ENCODE measurements at places on chromosomes 13 and 19. TPM values are rescaled to one million over a fixed set of nuclear protein-coding genes. Genes with fewer than 3 reads are reported as not detected.

The APC2 gene
- total RNA-seq = 0.13 TPM

The PEG3 gene
- total RNA-seq = 545 TPM

The IFI30 gene
- total RNA-seq = 0.67 TPM

The SYNGR4 gene
- total RNA-seq = not detected

The KCNJ14 gene
- total RNA-seq = 0.57 TPM

The KLC3 gene
- not detected for total RNA-seq

The GPR12 gene
- not detected for total RNA-seq

The PPM1N gene
- total RNA-seq = 1.4 TPM

The MEIOSIN gene
- total RNA-seq = 0.08 TPM

The ZNF681 gene
- total RNA-seq = 7.4 TPM

The CYP4F8 gene
- total RNA-seq = not detected

GRCh38 chr19:662207-662961 is 630 bp downstream of the RNF126 start:
- peaks cover 2% of the 10 kb centered on the region for H3K4me1 ChIP-seq
- H3K27me3 ChIP-seq = no peaks in the 10 kb centered on the region
- peak overlapping the region; percentile 96 for H3K4me3 ChIP-seq

DNA sequence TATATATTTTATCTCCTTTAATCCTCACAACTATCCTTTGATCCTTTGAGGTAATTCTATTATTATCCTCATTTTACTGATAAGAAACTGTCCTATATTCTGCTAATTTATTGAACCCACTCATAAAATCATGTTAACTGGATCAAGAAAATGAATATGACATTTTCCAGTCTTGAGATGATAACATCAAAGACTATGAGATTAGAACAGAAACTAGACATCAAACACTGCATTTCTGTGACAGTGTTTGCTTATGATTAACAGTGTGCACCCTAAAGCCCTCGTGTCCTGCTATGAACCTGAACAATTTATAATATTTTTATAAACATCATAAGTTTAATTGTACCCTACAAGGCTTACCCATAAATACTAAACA is 96.3 kb downstream of the TBC1D4 start:
- H3K36me3 ChIP-seq = no peaks in the 10 kb centered on the region
- no peak for DNase-seq

DNA sequence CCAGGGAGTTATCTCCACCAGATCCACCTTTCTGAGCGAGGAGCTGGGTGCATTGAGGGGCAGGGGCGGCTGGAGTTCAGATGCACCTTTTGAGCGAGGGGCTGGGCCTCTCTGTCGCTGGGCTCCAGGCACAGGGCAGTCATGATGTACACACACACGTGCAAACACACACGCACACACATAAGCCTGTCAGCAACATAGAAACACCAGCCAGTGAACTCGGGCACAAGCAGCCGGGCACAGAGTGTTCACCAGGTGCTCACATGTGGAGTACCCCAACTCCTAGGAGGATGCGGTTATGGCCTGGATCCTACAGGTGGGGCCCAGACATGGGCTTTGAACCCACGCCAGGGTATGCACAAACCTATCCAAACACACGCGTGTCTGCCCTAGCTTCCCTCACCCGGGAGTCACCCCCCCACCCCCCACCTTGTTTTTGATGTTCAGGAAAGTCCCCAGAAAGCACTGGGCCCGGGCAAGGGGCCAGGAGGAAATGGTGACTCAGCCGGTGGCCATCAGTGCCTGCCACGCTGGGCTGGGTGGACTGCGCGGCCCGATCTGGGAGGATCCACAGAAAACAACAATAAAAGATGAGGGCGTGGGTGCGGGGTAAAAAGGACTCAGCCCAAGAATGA is 13.3 kb downstream of the ARRDC2 start:
- no peaks in the 10 kb centered on the region for H3K27me3 ChIP-seq
- H3K36me3 ChIP-seq = no peaks in the 10 kb centered on the region
- H3K4me3 ChIP-seq = no peak overlapping the region
- H3K4me1 ChIP-seq = no peaks in the 10 kb centered on the region
- H3K27ac ChIP-seq = no peak overlapping the region
- no peak for DNase-seq

- no peak overlapping the region for H3K27ac ChIP-seq
- H3K36me3 ChIP-seq = no peaks in the 10 kb centered on the region
- no peaks in the 10 kb centered on the region for H3K27me3 ChIP-seq
- no peak for DNase-seq
- no peak overlapping the region for H3K4me3 ChIP-seq
These were observed 151.0 kb downstream of the DPF1 start for GRCh38 chr19:38072776-38073750.

- no peak overlapping the region for H3K4me3 ChIP-seq
- H3K36me3 ChIP-seq = no peaks in the 10 kb centered on the region
- H3K27ac ChIP-seq = no peak overlapping the region
- H3K27me3 ChIP-seq = no peaks in the 10 kb centered on the region
These were observed 27.3 kb downstream of the RUBCNL start for GRCh38 chr13:46359714-46360113.

DNA sequence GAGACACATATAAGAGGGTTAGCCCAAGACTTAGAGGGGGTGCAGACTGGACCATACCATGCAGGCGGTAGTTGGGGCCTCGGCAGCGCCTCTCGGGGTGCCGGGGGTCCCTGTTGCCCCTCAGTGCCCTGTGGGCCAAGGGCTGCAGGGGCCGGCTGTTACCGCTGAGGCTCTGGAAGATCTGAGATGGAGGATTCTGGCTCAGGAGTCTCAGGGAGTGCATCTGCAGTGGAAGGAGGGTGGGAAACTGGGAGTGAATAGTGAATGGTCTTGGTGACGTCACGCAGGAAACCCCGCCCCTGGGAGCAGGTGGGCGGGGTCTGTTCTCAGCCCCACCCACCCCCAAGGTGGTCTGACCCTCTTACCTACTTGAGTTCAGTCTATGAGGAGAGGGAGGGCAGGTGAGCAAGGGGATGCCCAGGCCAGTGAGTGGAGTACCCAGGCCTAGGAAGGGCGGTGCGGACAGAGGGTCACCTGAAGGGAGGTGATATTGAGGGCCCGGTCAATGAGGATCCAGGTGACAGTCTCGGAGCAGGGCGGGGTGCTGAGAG is 1.7 kb upstream of the DBP start:
- no peaks in the 10 kb centered on the region for H3K27me3 ChIP-seq
- no peaks in the 10 kb centered on the region for H3K36me3 ChIP-seq
- H3K4me3 ChIP-seq = peak overlapping the region; percentile 57
- peaks cover 17% of the 10 kb centered on the region for H3K4me1 ChIP-seq

DNA sequence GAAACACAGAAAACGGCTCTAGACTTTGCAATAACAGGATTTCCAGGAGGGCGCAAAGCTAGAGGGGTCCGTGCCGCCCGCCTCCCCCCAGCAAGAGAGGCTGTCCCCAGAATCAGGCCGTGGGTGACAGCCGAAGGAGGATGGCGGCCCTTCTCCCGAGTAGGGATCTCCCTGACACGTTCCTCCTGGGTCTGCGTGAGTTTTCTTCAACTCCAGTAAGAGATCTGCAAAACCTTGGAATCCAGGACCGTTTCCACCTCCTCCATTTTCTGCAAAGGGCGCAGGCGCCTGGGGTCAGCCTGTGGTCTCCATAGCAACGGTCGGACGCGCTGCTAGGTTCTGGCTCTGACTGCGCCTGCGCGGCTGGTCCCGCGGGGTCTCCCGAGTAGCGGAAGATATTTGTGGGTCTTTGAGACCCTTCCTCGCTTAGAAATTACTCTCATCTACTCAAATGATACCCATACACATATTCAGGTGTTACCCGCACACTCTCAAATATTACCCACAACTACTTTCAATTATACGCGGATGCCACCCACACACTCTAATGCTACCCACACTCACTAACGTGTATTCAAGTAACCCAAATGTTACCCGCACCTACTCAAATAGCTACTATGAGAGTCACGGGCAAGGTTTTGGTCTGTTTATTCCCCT is 2.1 kb downstream of the PNMA8C start:
- peaks cover under 1% of the 10 kb centered on the region for H3K4me1 ChIP-seq
- no peak overlapping the region for H3K27ac ChIP-seq
- no peak overlapping the region for H3K4me3 ChIP-seq
- H3K36me3 ChIP-seq = no peaks in the 10 kb centered on the region
- DNase-seq = no peak
- H3K27me3 ChIP-seq = no peaks in the 10 kb centered on the region

DNA sequence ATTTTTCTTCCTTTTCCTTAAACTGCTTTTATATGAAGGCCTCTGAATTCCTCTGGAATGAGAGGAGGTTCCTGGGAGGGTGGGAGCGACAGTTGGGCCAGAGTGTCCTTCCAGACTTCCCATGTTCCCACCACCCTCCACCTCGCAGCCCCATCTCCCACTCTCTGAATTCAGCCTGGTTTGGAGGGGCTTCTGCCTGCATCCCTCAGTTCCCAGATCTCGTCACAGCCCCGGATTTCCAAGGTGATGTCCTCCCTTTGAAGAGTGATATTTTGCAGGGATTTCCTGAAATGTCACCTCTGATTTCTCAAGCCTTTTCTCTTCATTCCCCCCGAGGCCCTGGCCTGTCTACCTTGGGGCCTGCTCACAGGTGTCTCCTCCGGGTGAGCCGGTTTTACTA is 16.7 kb upstream of the SLC7A9 start:
- H3K27ac ChIP-seq = no peak overlapping the region
- H3K4me3 ChIP-seq = no peak overlapping the region
- H3K36me3 ChIP-seq = peaks cover 4% of the 10 kb centered on the region
- no peaks in the 10 kb centered on the region for H3K4me1 ChIP-seq

DNA sequence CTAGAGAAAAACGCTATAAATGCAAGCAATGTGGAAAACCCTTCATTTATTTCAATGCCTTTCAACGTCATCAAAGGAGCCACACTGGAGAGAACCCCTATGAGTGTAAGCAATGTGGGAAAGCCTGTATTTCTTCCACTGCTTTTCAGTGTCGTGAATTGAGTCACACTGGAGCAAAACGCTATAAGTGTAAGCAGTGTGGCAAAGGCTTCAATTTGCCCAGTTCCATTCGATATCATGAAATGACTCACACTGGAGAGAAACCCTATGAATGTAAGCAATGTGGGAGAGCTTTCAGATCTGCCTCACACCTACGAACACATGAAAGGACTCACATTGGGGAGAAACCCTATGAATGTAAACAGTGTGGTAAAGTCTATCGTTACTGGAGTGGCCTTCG is 27.4 kb downstream of the ZNF20 start:
- H3K27ac ChIP-seq = peak overlapping the region; percentile 45
- no peak for DNase-seq
- H3K4me1 ChIP-seq = peaks cover 8% of the 10 kb centered on the region
- peaks cover 76% of the 10 kb centered on the region for H3K36me3 ChIP-seq

- no peak overlapping the region for H3K27ac ChIP-seq
- H3K4me3 ChIP-seq = no peak overlapping the region
- H3K4me1 ChIP-seq = no peaks in the 10 kb centered on the region
- no peaks in the 10 kb centered on the region for H3K27me3 ChIP-seq
These were observed 17.2 kb upstream of the RNF17 start for GRCh38 chr13:24746618-24747247.

DNA sequence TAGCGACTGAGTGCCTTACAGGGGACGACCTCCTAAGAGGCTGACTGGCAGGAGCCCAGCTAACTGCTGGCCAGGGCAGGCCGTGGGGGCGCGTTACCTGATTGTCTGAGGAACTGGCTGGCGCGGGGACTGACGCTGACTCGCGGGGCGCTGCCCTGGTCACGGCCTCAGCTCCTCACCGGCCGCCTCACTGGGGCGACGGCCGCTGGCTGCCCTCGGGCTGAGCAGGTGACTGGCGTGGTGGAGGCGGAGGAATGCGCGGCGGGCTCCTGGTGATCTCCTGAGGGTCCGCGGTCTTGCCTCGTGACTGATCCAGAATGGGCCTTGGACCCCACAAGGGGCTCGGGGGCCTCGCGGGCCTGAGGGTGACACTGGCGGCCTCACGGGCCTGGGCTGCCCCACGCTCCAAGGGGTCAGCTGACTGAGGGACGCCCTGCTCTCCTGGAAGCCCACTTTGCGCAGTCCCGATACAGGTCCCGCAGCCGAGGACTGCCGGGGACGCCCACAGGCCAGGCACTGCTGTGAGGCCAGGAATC is 39.3 kb downstream of the SIGLEC7 start:
- no peak overlapping the region for H3K27ac ChIP-seq
- no peaks in the 10 kb centered on the region for H3K36me3 ChIP-seq
- no peak for DNase-seq
- no peak overlapping the region for H3K4me3 ChIP-seq

DNA sequence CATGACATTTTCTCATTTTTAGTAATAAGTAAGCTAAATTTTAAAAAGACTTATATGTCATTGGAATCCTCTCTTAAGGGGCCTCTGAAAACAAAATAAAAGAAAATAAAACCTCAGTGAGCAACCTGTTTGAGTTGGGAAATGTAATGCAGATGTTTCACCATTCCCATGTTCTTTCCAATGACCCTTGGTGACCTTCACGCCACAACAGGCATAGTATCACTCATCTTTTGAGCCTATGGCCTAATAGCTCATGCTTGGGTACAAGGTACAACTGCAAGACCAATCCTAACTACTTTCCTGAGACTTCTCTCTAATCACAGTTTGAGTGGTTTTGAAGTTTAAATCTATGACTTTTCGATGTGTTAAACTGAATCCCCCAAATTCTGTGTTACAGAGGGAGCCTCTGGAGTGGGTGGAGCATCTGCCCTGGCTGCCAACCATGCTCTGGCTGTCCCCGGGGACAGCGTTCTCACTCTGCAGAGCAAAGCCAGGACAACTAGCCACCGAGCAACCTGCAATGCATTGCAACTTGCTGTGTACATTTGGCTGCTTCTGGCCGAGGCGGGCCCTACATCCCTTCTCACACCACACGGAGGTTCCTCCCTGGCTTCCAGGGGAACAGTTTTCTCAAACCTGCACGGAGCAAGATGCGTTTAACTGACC is 307.9 kb upstream of the MAB21L1 start:
- DNase-seq = peak; percentile 14
- no peaks in the 10 kb centered on the region for H3K36me3 ChIP-seq
- no peaks in the 10 kb centered on the region for H3K27me3 ChIP-seq
- H3K4me1 ChIP-seq = peaks cover 61% of the 10 kb centered on the region
- H3K27ac ChIP-seq = no peak overlapping the region

GRCh38 chr13:79360095-79360494 is 46.0 kb downstream of the RBM26 start:
- H3K4me3 ChIP-seq = no peak overlapping the region
- peaks cover 92% of the 10 kb centered on the region for H3K36me3 ChIP-seq
- H3K4me1 ChIP-seq = 0 out of 2 replicates have a peak, but pooled peaks cover 2% of the 10 kb centered on the region
- DNase-seq = no peak
- H3K27ac ChIP-seq = no peak overlapping the region

DNA sequence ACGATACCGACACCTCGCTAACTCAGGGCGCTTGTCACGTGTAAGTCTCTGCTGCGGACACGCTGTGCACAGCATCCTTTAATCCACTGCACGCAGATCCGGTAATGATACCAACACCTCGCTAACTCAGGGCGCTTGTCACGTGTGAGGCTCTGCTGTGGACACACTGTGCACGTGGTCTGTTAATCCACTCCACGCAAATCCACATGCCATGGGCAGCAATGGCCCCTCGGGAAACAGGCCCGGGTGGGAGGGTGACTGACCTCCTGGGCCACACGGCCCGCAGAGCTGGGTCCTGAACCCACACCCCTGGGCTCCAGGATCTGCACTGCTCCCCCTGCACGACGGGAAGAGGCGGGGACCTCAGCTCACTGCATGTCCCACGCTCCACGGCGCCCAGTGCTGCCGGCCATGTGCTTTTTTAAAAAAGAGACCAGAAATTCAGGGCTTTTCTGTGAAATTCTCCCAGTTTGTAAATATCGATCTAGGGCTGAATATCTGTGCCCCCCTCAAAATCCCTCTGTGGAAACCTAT is 16.1 kb downstream of the SHC2 start:
- DNase-seq = no peak
- no peak overlapping the region for H3K27ac ChIP-seq
- H3K4me1 ChIP-seq = peaks cover 3% of the 10 kb centered on the region
- H3K36me3 ChIP-seq = no peaks in the 10 kb centered on the region

GRCh38 chr19:57282011-57282643 is 1.8 kb downstream of the ZNF460 start:
- H3K27me3 ChIP-seq = no peaks in the 10 kb centered on the region
- H3K36me3 ChIP-seq = peaks cover 33% of the 10 kb centered on the region
- H3K4me3 ChIP-seq = no peak overlapping the region
